ENCODE measurements at places on chromosomes 6 and 20. TPM values are rescaled to one million over a fixed set of nuclear protein-coding genes. Genes with fewer than 3 reads are reported as not detected.

Gene PKHD1
- not detected for total RNA-seq

DNA sequence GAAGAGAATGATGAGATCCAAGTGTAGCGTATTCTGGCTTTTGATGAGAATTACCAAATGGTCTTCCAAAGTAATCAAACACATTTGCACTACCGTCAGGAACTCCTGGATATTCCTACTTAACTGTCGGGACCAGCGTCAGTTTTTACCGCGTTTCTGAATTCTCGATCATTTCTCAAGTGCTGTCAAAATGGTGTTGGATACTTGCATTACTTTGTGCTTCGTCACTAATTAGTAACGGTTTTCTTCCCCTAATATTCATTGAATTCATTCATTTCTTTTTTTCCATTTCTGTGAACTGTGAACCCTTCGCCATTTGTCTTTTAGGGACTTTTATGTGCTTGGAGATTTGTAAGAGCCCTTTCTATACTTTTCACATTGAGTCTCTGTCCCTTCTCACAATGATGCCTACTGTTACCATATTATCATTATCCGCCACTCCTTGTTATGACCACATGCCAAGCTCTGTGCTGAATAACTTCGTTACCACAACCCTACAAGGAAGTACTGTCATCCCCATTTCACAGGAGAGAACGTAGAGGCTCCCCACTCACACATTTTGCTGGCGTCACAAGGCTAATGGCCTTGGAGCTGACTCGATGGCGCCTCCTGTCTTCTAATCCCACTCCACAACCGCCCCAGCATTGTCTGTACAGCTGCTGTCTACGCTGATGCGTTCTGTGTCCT, 74.2 kb upstream of the QKI start:
- DNase-seq, result no peak

DNA sequence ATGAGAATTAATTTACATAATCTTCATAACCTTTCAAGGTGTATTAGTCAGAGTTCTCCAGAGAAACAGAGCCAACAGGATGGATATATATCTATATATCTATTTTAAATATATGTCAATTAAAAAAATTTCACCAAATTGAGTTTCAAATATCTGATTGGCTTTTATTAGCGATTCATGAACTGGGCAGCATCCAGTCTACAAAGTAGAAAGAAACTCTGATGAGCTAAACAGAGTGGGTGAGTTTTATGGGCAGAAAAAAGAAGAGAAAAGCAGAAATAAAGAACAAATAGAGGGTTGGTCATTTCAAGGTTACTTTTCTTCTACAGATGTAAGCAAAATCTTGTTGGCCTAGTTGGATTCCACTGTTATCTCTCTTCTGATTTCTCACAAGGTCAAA, 29.0 kb upstream of the BTBD3 start:
- DNase-seq, result no peak

- no peak for DNase-seq
These were observed 38.7 kb upstream of the SLC17A4 start for GRCh38 chr6:25715794-25716193.

GRCh38 chr6:136677822-136678221, 114.5 kb downstream of the MAP3K5 start:
- no peak for DNase-seq

GRCh38 chr6:19772891-19773290, 64.3 kb upstream of the ID4 start:
- no peak for DNase-seq

All from CD8-positive, alpha-beta memory T cell (primary cell).